ENCODE measurements at places on chromosomes 5 and 9.

DNA sequence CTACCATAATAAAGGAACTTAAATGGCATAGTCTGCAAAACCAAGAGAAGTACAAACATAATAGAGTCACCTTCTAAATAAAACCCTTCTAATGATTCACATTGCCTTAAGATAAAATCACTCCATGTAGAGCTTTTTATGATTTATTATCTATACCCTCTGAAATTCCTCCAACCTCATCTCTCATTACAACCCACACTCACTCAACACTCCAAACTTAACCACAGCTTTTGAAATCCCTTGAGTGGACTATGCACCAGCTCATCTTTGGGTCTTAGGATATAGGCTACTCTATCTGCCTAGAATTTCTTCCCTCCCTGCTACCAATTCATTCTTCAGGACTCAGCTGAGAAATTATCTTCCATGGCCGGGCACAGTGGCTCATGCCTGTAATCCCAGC, 122.5 kb downstream of the CETN3 start:
- DNase-seq: no peak

DNA sequence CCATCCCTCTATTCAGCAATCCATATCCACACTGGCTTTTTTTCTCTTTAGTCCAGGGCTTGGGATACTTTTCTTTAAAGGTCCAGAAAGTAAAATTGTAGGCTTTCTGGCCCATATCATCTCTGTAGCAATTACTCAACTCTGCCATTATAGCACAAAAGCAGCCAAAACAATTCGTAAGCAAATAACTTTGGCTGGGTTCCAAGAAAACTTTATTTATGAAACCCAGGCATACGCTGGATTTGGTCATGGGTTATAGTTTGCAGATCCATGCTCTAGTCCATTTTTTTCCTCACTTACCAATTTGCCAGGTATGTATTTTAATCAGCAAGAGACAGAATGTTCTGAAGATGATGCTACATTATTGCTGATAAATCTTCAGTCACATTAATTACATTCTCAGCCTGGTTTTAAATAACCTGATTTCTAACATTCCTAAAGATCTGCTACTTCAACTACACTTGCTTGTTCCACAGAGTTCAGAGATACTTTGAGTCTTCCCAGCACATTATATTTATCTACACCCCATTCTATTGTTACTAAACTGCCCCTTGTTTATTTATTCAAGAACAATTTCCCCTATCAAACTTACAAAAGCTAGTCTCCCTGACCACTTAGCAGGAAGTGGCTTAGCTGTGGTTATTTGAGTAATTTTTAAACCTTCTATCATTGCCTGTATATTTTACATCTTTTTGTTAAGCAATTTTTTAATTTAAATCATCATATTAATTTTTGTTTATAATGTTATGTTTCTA, 161.0 kb downstream of the ISL1 start:
- no peak for DNase-seq

DNA sequence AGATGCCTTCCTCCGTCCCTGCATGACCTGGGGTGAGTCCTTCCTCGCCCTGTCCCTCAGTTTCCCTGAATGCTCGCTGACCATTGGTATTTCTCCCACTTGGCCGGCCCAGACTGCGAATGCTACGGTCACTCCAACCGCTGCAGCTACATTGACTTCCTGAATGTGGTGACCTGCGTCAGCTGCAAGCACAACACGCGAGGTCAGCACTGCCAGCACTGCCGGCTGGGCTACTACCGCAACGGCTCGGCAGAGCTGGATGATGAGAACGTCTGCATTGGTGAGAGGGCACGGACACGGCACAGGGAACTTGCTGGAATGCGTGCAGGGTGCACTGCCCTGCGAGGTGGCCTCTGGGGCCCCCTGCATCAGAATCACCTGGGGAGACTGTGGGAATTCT, 77.1 kb downstream of the NTNG2 start:
- no peak for DNase-seq

DNA sequence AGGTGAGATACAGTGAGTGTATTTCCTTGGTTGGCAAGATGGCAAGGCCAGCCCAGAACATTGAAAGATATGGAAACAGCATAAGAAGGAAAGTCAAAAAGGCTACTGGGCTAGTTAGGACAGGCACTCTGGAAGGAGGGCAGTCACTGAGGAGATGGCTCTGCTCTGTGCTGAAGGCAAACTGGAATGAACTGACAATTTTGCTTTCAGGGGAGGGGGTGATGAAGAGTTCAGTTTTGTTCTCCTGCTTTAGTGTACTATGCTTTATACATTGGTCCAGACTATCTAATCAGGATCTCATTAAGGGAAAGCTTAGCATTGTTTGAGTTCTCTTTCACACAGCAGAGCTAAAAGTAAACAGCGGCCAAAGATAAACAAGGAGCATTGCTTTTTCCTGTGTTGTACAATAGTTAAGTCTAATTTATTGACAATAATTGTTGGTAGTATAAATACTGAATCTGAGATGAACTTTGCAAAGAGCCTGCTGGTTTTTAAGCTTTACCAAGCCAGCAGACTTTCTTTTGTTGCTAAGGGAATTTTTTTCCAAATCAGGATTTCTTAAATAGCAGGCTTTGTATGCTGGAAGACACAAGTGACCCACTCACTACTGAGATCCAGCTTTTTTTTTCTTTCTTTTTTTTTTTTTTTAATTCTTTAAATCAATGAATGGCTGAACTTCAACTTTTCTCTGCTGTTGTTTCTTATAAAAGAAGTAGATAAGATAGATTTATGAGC, 355.5 kb downstream of the ARRDC3 start:
- DNase-seq: no peak

GRCh38 chr9:76459694-76460635, 983 bp downstream of the GCNT1 start:
- DNase-seq: no peak

- no peak for DNase-seq
Measured at GRCh38 chr5:67020096-67020615, 176.4 kb downstream of the CD180 start.

- no peak for DNase-seq
Measured at GRCh38 chr9:81473708-81474107, 215.6 kb downstream of the TLE1 start.

DNA sequence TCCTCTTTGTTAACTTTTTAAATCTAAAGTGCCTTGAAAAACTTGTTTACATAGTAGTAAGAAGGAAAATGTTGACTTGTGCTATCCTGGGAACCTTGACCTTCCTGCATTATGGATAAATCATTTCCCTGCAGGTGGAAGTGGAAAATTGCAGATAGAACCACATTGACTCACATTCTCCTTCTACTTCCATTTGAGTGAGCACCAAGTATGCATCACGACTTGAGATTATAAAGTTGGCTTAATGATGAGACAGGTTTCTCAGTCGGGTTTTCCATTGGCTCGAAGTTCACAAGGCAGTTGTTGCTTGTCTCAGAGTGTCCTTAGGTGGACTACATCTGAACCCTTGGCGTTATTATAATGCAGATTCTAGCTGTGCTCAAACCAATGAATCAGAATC, 39.9 kb downstream of the DOCK8 start:
- no peak for DNase-seq

- no peak for DNase-seq
Measured at GRCh38 chr5:92401-93220, 643 bp downstream of the PLEKHG4B start.

- no peak for DNase-seq
Measured at GRCh38 chr5:76325326-76325725, 77.8 kb upstream of the IQGAP2 start.

GRCh38 chr9:17230646-17231045, 95.8 kb downstream of the CNTLN start:
- DNase-seq: no peak

DNA sequence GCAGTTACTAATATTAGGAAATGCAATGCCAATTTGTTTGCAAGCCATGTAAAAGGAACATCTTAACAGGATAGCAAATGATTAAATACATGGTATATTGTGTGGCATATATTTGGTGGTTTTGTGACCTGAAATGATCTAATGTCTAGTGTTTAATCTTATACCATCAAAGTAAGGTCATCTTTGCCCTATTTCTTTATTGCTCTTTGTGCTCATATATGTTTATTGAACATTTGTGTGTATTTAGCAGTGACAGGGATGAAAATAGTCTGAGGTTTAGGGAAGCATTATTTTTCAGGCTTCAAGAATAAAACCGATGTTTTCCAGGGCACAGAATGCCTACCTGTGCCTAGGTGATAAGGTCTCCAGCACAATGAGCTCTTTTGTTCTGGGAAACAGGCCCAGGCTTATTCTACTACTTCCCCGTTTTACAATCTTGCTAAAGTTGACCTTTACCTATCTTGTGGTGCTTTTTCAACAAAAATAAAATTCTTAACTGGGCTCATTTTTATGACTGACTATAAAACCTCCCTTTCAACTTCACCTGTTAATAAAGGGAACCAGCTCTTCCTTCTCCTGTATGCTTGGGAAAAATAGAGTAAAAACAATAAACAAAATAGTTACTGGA, 105.6 kb upstream of the ANKH start:
- DNase-seq: no peak

GRCh38 chr5:180799902-180800801, 2.5 kb downstream of the MGAT1 start:
- DNase-seq: no peak

DNA sequence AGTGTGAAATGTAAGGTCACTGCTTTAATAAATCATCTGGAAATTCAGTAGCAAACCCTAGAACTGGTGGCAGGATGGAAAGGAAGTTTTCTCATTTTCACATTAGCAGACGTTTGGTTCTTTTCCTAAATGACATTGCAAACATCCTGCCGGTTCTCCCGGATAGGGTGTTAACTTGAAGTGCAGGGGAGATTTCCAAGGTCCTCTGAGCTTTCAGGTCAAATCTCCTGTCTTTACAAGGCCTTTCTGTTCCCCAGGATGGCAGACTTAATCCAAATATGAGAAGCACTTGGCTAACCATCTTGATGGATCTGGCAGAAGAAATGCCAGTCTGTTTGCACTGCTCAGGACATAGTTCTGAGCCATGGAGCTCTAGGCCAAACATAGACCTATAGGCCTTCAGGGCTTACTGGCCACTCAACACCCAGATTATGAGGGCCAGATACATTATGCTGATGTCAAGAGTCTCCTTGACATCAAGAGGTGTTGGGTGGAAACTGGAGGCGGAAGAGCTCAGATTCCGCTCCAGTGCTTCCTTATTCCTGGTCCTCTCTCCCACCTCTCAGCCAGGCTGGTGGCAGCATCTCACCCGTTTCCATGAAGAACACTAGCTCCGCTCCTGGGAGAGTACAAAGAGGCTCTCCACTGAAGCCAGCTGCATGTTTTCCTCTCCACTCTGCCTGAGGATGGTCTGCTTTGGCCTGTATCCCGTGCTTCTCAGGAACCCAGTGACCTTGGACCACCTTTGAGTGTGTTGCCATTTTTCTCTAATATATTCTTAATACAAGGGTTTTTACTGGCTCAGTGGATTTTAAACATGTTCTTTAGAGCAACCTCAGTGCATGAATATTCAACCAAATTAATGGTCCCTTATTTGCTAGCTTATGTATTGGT, 61.0 kb downstream of the RALGPS1 start:
- DNase-seq: no peak

- no peak for DNase-seq
Measured at GRCh38 chr5:31911291-31912265, 262.5 kb downstream of the GOLPH3 start.

GRCh38 chr5:143338658-143339366, 64.7 kb downstream of the NR3C1 start:
- DNase-seq: no peak

DNA sequence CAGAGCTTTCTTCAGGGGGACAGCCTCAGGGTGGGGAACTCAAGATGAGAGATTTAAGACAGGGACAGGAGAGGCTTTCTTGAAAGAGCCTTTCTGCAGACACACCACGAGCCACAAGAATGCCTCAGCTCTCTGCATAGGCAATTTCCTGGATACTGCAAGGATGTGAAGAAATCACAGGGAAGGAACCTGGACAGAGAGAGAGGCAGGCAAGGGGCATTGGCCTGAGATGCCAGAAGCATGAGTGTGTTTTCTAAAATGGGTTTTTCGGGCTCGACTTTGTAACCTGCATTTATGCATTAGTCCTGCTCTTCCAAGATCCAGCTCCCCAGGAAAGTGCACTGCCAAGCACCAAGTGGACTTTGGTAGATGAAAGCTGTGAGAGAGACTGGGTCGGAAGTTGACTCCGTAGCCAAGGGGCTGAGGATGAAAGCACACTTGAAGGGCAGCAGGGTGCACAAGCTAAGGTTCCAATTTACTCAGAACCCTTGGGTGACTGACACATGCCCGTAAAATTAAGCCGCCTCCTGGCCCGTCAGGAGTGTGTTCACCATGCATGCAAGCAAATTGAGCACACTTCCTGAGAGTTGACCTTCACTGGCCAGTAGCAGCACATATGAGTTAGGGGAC, 90.9 kb downstream of the CFAP90 start:
- DNase-seq: no peak

GRCh38 chr5:10671041-10672008, 89.7 kb downstream of the DAP start:
- no peak for DNase-seq

DNA sequence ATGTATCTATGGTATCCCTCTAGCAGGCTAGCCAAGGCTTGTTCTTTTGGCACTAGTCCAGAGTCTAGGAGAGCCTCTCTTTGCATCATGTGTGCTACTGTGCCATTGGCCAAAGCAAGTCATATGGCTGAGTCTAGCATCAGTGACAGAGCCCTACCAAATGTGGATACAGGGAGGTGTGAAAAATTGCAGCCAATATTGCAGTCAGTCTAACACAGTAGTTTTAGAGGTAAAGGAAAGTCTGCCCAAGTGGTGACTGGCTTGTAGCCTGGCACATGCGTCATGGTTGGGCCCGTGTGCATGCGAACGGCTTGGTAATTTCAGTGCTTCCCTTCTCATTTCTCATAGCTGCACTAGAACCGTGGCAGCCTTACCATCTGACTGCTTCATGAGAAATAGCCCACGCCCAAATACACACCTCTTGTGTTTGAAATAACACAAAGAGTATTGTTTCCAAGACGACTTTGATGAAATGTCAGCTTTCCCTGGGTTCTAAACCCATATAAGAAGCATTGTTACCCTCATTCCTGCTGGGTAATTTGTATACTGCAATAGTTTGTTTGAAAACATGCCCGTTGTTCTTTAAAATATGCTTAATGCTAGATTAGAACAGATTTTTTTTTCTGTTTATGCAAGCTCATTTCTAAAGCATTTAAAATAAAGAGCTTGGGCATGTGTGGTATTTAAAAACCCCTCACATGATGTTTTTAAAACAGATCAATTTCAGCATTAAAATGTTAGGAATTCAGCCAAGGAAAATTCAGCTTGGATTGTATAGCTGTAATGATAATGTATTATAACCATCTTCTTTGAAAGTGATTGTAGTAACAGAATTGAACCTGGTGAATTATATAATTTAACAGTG, 113.2 kb downstream of the TLE4 start:
- DNase-seq: no peak

DNA sequence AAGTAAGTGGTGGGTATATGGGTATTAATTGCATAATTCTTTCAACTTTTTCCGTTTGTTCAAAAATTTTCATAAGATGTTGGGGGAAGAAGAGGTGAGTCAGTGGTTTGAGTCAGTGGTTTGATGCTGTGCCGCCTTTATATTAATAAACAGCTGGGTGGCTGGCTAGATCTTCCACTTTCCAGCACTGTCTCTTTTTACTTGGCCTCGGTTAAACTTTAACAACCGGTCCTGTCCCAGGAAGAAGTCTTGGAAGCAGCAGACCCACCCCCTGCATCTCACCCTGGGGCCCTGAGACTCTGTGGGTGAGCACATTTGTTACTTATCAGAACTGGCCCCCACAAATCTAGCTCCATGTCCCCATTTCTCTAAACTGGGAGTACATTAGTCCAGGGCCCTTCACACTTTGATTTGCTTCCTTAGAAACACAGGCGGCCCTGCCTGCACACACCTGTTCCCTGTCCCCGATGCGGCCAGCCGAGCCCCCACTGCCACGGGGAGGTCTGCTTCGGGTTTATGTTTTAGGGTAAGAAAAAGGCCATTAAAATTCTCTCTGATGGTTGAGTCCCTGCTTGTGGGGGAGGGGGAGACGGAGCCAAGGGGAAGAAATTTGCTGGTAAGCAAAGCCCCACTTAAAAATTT, 90.7 kb downstream of the PTCH1 start:
- DNase-seq: no peak
